HFFc6 (cell line): ENCODE measurements at places on chromosomes 16 and 17. TPM values are rescaled to one million over a fixed set of nuclear protein-coding genes. Genes with fewer than 3 reads are reported as not detected.
A peak's percentile ranks its signal among the peaks of the same experiment; 100 is the strongest.

GRCh38 chr17:30323262-30323894 lies 10.5 kb downstream of the TMIGD1 start:
- no peak for DNase-seq

GRCh38 chr17:79465011-79465680 lies 145.7 kb downstream of the RBFOX3 start:
- no peak for DNase-seq

DOC2A gene
- total RNA-seq = not detected in 3 replicates

GRCh38 chr16:79726902-79727301 lies 126.4 kb upstream of the MAF start:
- no peak for DNase-seq

DNA sequence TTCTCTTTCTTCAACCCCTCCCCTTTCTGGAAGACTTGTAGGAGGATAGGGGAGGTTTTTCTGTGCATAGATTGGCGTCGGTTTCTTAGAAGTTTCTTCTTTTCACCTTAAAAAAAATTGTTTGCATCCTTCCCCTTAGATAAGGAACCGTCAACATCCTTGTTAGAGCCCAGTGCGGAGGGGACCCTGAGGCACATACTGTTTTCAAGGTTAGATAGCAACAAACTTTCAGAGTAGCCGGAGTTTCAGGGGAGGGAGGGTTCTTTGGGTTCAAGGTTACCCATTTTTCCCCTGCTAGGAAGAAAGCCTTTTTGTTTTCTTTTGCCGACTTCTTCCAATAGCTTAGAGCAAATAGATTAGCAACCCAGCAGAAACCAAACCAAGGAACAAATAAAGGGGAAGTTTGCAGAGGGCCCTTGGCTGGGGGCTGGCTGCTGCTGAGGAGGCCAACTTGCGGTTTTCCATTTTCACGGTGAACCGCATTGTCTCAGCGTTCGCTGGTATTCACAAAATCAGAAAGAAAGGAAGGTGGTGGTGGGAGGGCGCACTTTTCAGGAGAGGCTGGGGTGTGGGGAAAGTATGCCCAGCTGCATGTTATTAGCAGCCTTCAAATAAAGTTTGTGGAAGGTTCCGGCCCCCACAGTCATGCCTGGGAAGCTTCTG lies 28.8 kb downstream of the MSI2 start:
- no peak for DNase-seq

UBTF gene
- total RNA-seq = 53.2 to 66.1 TPM (median 65.3 TPM) in 3 replicates

CD68 gene
- 44.1 to 70.9 TPM (median 50.1 TPM) in 3 replicates for total RNA-seq

- DNase-seq = no peak
These were observed 33.7 kb upstream of the PVALEF start for GRCh38 chr17:81131486-81132196.

- DNase-seq = no peak
These were observed 571 bp downstream of the CAVIN1 start for GRCh38 chr17:42422412-42422957.

- no peak for DNase-seq
These were observed 103.8 kb upstream of the RPL38 start for GRCh38 chr17:74099442-74100340.

- DNase-seq = no peak
These were observed 19.7 kb downstream of the MAP2K6 start for GRCh38 chr17:69434164-69434579.

GRCh38 chr16:68460067-68460466 lies 11.8 kb upstream of the SMPD3 start:
- no peak for DNase-seq

- no peak for DNase-seq
These were observed 1.5 kb downstream of the GSDMB start for GRCh38 chr17:39916918-39917317.

DNA sequence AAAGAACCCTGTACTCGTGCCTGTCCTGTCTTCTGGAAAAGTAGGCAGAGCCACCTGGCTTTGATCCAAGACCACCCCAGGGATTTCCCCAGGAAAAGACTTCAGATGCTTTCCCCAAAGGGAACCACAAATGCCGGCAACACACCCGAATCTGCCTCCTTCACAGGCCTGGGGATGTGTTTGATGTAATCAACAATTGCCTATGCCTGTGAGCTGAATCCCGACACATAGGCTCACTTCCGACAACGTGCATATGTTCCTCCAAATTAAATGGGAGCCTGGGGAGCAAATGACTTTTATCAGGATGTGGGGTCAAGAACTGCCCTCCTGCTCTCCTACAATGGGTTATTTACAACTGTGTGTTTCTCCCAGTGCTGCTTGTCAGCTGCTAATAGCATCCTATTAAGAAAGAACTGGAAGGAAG lies 535.2 kb upstream of the CDH11 start:
- DNase-seq = no peak

DNA sequence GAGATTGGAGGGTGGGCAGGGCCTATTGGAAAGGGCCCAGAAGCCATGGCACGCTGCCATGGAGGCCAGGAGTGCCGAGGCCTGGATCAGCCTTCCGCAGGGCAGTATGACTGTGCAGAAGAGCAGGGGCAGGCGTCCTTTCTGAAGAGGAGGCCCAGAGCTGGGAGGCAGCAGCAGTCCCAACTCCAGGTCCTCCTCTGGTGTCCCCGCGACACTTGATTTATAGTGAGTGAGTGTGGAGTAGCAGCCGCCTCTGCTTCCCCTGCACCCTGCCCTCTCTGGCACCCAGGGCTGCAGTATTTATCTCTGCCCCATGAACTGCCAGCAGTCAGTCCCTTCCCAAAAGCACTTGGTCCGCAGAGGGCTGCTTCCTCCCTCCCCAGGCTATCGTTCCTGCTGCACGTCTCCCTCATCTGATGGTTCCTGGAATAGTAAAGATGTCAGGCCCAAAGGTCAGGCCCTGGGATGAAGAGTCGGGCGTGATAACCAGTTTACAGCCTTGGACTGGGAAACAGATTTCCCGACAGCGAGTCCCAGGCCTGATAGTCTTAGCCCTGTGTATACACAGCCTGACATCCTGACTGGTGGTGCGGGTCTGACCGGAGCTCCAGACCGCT lies 32.9 kb downstream of the PGS1 start:
- DNase-seq = no peak

DNA sequence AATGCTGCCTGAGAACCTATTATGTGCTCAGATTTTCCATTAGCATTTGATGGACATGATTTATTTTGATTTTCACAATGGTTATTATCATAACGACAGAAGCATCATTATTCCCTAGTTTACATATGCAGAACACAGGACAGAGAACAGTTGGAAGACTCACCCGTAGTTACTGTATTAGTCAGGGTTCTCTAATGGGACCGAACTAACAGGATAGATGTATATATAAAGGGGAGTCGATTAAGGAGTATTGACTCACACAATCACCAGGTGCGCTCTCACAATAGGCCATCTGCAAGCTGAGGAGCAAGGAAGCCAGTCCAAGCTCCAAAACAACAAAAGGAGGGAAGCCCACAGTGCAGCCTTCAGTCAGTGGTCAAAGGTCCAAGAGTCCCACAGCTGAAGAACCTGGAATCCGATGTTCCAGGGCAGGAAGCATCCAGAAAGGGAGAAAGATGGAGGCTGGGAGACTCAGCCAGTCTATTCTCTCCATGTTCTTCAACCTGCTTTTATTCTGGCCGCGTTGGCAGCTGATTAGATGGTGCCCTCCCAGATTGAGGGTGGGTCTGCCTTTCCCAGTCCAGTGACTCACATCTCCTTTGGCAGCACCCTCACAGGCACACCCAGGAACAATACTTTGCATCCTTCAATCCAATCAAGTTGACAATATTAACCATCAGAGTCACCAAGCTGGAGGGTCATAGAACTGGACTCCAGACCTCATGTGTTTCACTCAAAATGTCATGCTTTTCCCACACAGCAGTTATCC lies 92.7 kb upstream of the XYLT1 start:
- no peak for DNase-seq

GRCh38 chr16:87410530-87410929 lies 18.4 kb downstream of the MAP1LC3B start:
- no peak for DNase-seq

GRCh38 chr16:84084570-84085270 lies 32.0 kb downstream of the MBTPS1 start:
- DNase-seq = peak; percentile 39
